ENCODE measurements at places on chromosomes 13 and 19.

GRCh38 chr13:27038323-27038722 lies 133.3 kb downstream of the USP12 start:
- no peak for DNase-seq

GRCh38 chr13:73286942-73287620 lies 228.3 kb downstream of the KLF5 start:
- DNase-seq, result no peak

- no peak for DNase-seq
Observed at GRCh38 chr19:30551271-30551670, 179.1 kb downstream of the ZNF536 start.

- DNase-seq, result no peak
Observed at GRCh38 chr19:5186293-5187050, 154.1 kb downstream of the PTPRS start.

All from stimulated activated CD4-positive, alpha-beta T cell treated with anti-CD3 and anti-CD28 coated beads, Interleukin-1b, Interleukin-23, amount 100 ng/mL, for 24 hours (primary cell).